ENCODE measurements at places on chromosomes 13 and 19.

DNA sequence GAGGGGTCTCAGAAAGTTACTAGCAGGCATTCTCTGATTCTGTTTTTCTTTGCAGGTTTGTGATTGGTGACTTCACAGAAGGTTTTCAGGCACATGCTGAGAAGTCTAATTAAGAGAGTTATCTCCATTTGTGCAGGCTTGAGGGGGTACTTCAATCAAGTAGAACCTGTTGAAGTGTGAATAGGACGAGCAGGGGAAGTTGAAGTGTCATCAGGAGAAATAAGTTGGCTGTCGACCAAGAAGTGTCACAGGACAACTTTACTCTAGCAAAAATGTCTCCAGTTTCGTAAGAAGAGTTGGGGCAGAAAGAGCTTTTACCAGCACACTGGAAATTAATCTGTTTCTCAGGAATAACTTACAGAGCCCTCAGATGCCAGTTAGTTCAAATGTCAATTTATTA is 576.5 kb upstream of the SLITRK5 start:
- DNase-seq: no peak

- DNase-seq: no peak
These were observed 17.2 kb upstream of the ZNF8 start for GRCh38 chr19:58261600-58261967.

DNA sequence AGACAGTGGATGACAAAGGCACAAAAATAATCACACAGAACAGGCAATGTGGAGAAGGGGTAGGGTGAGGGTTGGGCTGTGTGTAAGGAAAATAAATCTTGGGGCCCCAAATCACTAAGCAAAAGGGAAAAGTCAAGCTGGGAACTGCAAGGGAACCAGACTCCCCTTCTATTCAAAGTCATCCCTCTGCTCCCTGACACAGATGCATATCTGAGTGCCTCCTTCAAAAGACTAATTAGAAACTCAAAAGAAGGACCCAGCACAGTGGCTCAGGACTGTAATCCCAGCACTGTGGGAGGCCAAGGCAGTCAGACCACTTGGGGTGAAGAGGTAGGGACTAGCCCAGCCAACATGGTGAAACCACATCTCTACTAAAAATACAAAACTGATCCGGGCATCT is 18.3 kb downstream of the ZNF611 start:
- no peak for DNase-seq

DNA sequence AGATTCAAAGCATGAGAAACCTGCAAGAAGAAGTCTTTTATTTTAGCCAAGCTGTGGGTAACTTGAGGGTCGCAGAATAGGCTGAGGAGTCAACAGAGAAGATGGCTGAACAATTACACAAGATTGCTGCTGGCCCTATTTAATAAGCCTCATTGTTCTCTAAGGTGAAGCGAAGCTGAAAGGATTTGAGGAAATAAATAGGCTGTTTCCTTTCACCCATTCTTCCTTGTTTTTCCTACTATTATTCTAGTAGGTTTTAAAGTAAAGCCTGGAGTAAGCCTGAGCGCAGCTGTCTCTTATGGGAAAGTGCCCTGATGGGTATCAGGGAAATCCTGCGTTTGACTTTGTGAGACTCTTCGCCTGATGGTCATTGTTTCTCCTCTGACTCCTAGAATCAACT is 25.0 kb upstream of the PCCA start:
- DNase-seq: no peak

DNA sequence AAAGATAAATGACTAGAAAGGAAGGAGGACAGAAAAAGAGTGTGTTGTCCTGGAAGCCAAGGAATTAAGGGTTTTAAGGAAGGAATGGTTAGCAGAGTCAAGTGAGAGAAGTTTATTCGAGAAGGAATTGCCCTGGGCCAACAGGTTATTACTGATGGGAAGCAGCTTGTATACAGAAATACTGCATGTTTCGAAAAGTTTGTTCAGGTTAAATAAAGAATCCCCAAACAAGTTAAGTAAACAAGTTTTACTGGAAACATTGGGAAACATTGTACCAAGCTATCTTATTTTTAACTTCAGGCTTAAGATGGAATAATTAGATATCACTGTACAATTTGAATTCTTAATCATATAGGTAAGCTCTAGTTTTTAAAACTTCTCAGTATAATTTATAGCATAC is 28.2 kb upstream of the FBXL3 start:
- no peak for DNase-seq

DNA sequence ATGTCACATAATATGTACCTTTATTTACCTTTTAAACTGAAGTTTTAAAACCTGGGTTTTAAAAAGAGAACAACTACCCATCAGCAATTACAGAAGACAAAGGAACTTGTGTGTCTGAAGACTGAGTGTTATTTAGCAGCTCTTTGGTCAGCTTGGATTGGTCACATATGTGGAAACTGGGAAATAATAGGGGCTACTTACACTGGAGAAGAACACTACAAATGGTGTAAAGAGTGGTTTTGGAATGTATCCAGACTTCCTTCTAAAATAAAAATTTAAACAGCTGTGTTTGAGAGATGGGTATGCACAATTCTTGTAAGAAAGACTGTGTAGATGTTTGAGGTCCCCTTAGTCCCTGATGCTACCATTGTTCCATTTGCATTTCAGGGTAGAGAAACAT is 13.3 kb downstream of the TNFRSF19 start:
- DNase-seq: no peak

DNA sequence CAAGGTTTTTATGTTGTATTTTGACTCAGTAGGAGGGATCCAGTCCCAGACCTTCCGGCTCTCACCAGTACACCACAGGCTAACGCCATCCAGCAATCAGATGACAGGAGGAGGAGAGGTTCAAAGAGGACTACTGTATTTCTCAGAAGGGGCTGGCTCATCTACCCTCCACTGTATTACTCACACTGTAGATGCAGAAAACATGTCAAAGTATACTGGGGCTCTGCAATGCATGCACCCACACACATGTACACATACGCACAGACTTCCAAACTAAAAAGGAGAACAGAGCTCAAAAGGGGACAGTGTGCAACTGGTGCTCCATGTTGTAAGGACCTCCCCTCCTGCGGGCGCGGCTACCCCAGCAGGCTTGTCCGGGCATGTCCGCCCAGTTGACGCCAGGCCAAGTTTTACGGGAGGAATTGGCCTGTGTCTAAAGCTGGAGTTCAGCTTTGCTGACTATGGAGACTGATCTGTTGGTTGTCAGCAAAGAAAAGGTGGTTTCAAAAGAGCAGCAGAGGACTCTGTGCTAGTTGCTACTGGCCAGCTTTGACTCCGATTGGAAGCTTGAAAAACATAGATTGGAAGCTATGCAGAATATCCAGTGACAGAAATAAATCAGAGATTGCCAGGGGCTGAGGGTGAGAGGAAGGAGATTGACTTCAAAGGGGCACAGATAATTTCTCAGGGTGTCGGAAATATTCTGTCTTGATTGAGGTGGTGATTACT is 314.2 kb downstream of the DLEU7 start:
- peak; percentile 62 for DNase-seq
